ENCODE measurements at places on chromosomes 4 and X.

DNA sequence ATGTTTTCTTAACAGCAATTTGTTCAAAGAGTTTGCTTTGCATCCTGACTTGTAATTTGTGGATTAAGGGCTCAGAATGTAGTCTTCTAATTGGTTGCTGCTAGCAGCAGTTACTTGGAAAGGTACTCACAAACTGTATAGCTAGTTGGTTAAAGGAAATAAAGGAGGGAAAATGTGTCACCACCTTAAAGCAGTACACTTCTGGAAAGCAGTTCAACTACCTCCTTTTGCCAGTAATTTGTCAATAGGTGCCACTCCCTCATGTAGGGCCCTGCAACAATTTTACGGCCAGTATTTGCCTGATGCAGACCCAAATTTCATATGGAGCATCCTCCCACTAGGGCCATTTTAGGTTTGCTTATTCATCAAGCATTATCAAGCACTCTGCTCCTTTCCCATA is 20.8 kb downstream of the AMOT start:
- DNase-seq: no peak

- DNase-seq: no peak
These were observed 441.7 kb downstream of the ARAP2 start for GRCh38 chr4:35802644-35803043.

GRCh38 chrX:135707880-135708279 is 5.6 kb upstream of the CT45A1 start:
- no peak for DNase-seq

- no peak for DNase-seq
These were observed 35.7 kb downstream of the ARHGAP24 start for GRCh38 chr4:85510632-85510984.
